ENCODE measurements at places on chromosomes 3 and 15. TPM values are rescaled to one million over a fixed set of nuclear protein-coding genes. Genes with fewer than 3 reads are reported as not detected.

GRCh38 chr3:1534252-1534651 is 441.4 kb downstream of the CNTN6 start:
- no peak for DNase-seq

DNA sequence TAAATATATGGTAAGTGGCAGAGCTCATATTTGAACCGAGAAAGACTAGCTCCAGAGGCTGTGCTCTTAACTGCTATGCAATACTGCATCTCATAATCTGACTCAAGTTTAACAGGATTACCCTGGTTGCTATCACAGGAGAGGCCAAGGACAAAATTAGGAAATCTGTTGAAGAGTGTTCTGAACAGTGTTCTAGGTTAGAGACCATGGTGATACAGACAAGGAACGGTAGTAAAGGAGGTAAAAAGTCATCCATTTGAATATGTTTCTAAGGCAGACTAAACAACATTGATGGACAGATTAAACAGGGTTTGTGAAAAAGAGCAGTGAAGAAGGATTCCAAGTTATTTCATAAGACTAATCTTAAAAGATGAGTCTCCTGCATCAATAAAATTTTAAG is 22.1 kb downstream of the PLOD2 start:
- no peak for DNase-seq

Gene QTRT2
- 22.0 TPM for total RNA-seq

- no peak for DNase-seq
Measured at GRCh38 chr15:83284559-83285283, at the start of gene BNC1. BNC1 (minus strand) TSS chr15:83284664; CDS start chr15:83284628, 36 bp downstream.

- DNase-seq: no peak
Measured at GRCh38 chr3:59699648-59700320, 650.0 kb upstream of the CFAP20DC start.

DNA sequence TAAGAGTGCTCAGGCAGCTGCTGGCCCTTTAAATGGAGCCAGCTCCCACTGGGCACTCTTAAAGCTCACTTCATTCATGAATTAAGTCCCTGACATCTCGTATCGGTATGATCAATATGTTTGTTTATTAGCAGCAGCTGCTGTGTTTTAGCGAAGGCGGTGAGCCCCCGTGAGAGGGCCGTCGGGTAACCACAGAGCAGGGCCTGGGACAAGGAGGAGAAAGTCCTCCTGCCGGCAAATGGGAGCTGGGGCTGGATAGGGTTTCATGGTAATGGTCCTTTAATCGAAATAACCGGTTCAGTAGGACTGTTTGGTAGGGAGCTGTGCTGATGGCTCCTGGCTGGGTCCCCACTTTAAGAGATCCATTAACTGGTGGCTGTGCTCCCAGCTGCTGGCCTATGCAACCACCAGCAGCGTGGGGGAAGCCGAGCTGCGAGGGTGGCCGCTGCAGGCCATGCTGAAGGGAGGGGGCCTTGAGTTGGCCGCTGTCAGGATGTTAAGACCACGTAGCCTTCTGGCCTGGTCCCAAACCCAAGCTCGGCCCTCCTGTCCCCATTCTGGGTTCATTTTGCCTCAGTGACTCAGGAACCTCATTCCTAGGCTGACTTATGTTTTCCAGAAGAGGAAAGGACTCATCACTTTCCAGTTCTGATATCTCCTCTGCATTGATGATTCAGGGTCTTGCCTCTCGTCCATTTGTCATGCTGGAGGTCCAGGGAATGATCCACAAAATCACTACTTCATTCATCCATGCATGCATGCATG is 67.6 kb upstream of the NTRK3 start:
- DNase-seq: no peak

Gene HGD
- total RNA-seq: 1.1 TPM

Gene GOLGA8O
- not detected for total RNA-seq

GRCh38 chr15:83285979-83286553 is 1.6 kb upstream of the BNC1 start:
- DNase-seq: no peak

Gene SMAD6
- 1.9 TPM for total RNA-seq

DNA sequence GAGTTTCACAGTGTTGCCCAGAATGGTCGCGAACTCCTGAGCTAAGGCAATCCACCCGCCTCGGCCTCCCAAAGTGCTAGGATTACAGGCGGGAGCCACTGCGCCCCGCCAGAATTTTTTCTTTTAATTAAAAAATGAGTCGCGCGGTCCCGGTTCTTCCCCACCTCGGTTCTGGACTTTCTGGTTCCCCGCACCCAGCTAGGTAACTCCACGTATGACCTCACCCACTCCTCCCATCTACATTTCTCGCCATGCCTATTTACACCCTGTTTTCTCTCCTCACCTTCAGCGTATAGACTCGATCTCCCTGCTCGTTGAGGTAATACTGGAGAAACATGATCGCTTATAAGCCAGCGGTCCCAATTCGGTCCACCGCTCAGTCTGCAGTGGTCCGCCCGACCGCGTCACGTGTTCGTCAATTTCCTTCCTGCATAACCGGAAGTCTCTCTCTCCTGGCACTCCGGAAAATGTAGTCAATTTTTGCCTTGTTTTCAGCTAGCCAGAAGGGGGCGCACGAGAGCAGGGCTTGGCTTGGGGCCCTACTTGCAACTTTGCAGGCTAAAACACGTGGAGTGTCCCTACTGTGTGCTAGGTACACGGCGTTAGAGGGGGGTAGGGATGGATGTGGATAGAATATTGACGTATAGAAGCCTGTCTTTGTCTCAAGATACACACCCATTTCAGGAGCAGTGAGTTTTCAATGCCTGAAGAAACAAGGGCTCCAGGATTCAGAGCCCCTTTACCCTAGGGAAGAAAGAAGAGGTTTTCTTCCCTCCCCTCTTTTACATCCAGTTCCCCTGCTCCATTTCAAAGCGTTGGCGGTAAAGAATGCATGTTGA is at the start of the genes NOP10 and NUTM1:
Gene NOP10 (minus strand): TSS at position 400 of the 839 bp plus-strand sequence. CDS start 63 bp downstream, at position 337.
Gene NUTM1 (plus strand): TSS at position 579 of the 839 bp plus-strand sequence. CDS start 382 bp downstream, outside the sequence.
- DNase-seq: peak; percentile 81

Gene ATP13A5
- total RNA-seq: under 0.01 TPM

Gene MOBP
- 0.94 TPM for total RNA-seq

- DNase-seq: no peak
Measured at GRCh38 chr15:74141591-74141990, 11.2 kb downstream of the ISLR2 start.

Gene WNT7A
- total RNA-seq: 9.0 TPM

DNA sequence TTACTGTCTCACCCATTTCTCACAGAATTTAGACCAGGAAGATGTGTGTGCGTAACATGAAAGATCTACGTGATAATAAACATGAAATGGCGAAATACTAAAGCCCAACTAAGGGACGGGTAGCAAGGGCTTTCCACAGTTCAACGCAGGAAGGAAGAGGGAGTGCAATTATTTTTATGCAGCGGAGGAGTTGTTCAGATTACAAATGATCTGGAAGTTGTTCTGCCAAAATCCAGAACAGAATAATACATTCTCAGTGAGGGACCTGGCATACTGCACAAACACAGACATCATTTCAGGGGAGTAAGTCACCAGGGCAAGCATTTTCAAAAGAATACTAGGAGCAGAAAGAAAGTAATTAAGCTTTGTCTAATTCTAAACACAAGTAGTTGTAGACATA is 133.6 kb upstream of the RAP2B start:
- no peak for DNase-seq

Gene P2RY14
- total RNA-seq: 0.78 TPM

Gene LIPH
- not detected for total RNA-seq

GRCh38 chr3:107939691-107940442 is 151.0 kb downstream of the CD47 start:
- no peak for DNase-seq

Gene TXNRD3
- total RNA-seq: 15.3 TPM

DNA sequence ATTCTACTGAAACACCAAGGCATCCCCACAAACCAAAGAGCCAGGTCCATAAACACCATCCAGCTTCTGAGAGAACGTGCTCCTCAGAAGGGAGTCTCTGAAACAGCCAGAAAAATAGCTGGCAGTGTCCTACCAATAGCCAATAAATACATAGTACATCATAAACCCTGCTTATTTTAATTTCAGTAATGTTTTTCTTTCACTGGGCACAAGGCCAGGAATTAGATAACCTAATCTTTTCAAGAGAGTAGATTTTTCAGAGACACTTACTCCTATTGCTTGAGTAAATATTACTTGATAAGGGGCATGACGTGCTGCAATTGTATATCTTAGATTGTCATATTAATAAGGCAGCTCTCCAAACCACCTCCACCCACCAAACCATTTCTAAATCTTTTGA is 22.7 kb downstream of the GADL1 start:
- no peak for DNase-seq

Gene ACAN
- total RNA-seq: 0.47 TPM

DNA sequence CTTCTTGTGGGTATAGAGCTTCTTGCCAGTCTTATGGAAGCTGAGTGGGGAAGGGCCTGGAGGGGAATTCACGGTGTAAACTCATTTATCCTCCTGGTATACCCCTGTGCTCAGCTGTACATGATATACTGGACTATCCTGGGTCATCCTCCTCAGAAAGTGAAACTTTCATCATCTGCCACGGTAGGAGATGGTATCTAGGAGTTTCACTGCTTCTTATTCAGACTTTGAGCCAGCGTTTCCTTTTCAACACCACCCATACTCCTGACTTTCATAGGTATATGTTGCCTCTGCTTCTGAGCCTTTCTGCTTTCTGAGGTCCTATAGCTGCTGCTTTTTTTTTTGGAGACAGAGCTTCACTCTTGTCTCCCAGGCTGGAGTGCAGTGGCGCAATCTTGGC is 15.6 kb downstream of the SENP5 start:
- DNase-seq: no peak

Gene ARHGEF3
- 26.4 TPM for total RNA-seq

- DNase-seq: no peak
Measured at GRCh38 chr15:82572986-82573385, 32.7 kb upstream of the RPS17 start.

Gene TMEM207
- total RNA-seq: not detected

GRCh38 chr15:90787881-90788280 is 70.7 kb downstream of the BLM start:
- DNase-seq: no peak

DNA sequence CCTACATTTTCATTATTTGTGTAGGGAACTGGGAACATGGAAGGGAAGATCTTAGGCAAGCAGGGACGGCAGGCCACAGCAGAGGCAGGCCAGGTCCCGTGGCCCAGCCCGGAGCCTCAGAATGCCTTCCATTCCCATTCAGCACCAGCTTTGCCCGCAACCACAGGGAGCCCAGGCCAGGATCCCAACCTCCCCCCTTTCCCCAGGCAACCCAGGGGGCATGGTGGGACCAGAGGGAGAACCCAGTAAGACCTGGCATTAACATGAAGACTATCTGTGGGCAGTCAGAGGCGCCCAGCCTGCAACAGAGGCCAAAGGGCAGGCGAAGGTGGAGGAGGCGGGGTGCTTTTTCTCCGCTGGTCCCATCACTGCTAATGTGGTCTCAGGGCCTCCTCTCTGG is 135.6 kb downstream of the TPRA1 start:
- DNase-seq: no peak

DNA sequence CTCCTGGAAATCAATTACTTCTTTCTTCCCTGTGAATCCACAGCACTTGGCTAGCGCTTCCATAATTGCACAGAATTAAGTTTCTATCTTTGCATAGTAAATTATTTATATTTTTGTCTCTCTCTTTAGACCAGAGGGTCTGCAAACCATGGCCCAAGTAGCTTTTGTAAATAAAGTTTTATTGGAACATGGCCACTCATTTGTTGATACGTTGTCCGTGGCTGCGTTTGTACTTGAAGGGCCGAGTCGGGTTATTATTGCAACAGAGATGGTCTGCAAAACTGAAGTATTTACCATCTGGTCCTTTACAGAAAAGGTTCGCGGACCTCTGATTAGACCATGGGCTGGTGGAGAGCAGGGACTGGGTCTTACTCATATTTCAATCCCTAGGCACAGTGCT is 102.5 kb downstream of the RPLP1 start:
- no peak for DNase-seq

GRCh38 chr15:93321881-93322282 is 232.9 kb upstream of the RGMA start:
- no peak for DNase-seq

Gene RTP4
- not detected for total RNA-seq

DNA sequence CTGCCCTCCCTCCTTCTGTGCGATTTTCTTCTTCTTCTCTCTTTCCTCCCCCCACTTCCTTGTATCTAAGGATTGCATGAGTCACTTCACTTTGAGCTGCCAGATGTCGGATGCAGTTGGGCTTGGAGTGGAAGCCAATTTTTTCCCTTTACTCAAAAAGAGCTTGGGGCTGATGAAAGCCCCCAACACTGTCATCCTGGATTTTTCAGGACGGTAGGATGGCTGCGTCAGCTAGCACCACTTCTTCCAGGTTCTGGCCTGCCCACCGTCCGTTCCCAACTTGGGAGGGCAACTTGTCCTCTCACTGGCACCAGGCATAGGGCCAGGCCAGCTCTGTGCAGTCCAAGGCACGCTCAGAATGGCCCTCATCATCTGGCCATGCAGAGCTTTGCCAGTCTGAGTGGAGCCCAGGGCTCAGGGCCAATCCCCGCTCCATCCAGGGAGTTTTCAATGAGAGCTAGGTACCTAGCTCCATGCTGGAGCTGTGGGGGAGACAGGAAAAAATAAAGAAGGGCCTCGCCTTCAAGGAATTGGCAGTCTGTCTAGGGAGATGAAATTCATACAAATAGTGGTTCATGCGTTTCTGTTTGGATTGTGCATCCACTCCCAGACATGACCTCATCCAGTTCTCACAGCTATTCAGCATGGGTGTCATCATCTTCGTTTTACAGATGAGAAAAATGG is 47.7 kb upstream of the INSYN1 start:
- DNase-seq: peak; percentile 76

DNA sequence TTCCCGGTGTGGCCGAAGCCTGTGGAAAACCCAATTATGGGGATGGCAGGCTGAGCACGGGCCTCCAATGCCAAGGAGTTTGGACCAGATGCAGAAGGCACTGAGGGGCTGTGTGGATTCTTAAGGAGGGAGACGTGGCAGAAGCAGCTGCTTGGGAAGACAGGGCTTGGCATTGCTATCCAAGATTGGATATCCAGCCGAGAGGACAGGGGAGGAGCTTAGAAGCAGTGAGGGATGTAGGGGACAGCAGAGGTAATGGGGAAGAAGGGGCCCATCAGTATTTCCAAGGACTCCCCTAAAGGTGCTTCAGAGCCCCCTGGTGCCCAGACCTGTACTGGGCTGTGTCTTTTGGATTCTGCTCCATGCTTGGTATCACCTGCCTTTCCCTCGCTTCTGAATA is 112.8 kb upstream of the TLE3 start:
- no peak for DNase-seq

DNA sequence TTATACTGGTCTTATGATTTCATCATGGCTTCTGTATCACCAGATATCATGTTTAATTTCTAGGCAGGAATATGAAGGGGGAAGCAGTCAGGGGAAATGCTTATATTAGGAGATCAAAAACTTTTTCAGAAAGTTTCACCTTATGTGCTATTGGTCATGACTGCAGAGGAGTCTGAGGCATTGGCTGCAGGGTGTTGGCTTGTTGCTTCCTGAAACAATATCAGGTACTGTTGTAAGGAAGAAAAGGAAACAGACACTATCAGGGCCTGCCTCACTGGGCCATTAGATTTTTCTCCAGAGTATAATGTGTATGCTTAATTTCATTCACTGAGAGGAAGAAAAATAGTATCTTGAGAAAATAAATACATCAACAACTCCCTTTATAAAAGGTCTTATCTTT is 34.7 kb downstream of the LEKR1 start:
- DNase-seq: no peak

Gene CPNE9
- 0.31 TPM for total RNA-seq

- no peak for DNase-seq
Measured at GRCh38 chr15:84863565-84864443, 20.7 kb upstream of the SLC28A1 start.

GRCh38 chr3:114700637-114701234 is 406.9 kb downstream of the TIGIT start:
- no peak for DNase-seq
